NCI-H510A (cell line): ENCODE measurements at places on chromosomes 2 and 18.

DNA sequence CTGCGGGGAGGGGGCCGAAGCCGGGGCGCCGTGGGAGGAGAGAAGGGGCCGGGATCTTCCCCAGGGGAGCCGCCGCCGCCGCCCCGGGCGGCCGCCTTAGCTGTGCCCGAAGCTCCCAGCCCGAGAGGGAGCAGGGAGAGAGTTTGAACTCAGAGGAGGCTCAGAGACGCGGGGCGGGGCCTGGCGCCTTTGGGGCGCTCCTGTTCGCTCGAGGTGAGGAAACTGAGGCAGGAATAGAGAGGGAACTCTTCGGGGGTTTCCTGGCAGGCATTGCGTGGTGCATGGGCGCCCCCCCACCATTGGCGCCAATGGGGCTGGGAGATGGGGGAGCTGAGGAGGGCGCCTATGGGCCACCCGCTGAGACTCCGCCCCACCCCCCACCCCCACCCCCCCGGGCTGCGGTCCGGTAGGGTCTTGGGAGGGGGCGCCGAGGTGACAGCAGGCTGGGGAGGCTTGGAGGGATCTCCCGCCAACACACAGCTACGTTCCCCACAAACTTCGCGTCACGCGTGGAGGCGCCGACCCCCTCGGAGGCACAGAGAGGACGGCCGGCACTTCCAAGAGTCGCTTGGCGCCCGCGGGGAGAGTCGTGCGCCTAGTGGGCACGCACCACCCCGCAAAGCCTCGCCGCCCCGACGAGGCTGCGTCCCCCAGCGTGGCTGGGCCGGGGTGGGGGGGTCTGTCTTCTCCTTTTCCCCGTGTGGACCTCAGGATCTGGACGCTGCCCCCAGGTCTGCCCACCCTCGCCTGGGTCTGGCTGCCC, 680 bp downstream of the CTDSP1 start:
- no peak for DNase-seq

DNA sequence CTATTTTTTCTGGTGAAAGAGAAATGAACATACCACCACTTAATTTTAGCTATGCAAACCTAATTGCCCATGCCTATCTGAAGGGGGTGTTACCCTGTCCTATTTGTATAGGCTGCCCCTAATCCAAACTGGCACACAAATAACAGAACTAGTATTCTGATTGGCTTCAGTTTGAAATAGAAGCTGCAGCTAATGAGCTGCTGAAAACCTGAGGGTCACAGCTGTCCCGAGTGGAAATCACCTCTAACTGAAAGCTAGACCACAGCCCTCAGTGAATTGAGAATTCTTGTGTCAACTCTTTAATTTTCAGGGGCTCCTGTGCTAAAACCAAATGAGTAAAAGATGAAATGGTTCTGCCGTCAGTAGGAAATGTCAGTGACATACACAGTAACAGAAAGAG, 28.7 kb downstream of the CCDC141 start:
- DNase-seq: no peak

GRCh38 chr2:113848758-113849415, 41.0 kb upstream of the ACTR3 start:
- DNase-seq: no peak

- DNase-seq: no peak
Measured at GRCh38 chr18:36903215-36903928, 74.4 kb downstream of the KIAA1328 start.

GRCh38 chr2:120892967-120893667, 157.4 kb downstream of the GLI2 start:
- DNase-seq: no peak

- DNase-seq: peak; percentile 31
Measured at GRCh38 chr2:201858281-201859184, 52.2 kb downstream of the CDK15 start.

DNA sequence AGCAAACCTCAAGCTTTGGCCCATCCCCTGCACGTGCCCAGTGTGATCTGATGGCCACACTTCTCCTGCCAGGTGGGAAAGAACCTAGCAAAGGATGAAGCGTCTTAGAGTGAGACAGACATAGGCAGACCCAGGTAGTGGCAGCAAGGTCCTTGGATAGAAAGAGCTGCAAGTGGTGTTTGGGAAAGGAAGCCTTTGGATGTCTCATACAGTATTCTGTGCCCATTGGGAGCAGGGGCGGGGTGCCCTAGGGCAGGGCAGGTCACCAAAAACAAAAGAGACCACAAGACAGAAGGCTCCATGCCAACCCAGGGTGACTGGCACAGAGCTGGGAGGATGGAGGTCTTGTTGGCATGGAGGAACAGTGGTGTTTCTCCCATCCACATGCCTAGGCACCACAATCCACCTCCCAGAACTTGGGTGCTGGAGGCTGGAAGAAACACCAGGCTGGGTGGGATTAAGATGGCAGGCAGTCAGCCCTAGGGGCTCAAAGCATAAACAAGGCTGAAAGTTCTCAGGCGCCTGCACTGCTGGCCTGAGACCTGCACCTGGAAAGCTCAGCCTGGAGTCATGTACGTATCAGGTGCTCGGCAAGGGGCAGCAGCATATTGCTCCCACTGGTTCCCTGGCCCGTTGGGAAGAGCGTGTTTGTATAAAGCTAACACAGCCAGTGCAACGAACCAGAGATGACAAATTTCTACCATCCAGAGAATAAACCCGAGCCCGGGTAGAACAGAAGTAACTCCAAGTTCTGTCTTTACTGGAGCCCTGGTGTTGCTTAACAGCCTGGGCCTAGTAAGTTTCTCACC, 52.9 kb downstream of the CRACDL start:
- no peak for DNase-seq
